ENCODE measurements at places on chromosomes 1 and 21.

DNA sequence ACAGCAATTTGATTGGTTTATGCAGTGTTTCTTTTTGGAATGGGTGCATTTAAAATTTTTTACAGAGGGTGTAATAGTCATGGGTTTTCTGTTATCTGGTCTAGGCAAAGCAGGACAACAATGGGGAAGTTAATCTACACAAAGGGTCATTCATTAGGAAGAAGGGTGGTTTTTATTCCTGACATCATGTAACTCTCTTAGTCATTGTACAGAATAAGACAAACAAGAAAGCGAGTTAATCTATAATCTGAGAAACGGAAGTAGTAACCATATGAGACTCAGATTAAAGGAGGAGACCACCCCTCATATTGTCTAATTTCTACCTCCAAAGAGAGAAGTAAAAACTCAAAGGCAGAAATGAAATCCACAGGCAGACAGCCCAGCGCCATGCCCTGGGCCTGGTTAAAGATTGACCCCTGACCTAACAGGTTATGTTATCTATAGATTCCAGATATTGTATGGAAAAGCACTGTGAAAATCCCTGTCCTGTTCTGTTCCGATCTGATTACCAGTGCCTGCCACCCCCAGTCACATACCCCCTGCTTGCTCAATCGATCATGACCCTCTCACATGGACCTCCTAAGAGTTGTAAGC lies 10.5 kb upstream of the IFI6 start:
- no peak for DNase-seq

GRCh38 chr1:23177031-23177430 lies 8.4 kb upstream of the LUZP1 start:
- DNase-seq, result no peak

- no peak for DNase-seq
Observed at GRCh38 chr1:150121236-150121862, 28.4 kb upstream of the PLEKHO1 start.

- peak; percentile 46 for DNase-seq
Observed at GRCh38 chr1:224380003-224380402, 23.3 kb downstream of the CNIH4 start.

DNA sequence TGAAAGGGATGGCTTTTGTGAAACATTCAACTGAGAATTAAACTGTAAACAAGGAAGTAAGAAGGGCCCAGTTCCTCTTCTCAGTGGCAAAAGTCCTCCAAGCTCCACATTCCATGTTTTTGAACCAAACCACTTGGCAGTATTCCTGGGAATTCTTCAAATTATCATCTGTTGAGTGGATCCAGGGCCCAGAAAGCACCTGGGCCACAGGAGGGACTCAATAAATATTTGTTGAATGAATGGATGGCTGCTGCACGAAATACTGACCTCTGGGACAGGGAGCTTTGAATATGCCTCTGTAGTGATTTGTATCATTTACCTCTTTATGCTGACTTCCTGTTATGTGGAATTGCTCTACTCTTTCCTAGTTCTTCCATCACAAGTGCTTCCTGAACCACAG lies 4.7 kb downstream of the SLC35F3 start:
- DNase-seq, result no peak

- no peak for DNase-seq
Observed at GRCh38 chr21:46190491-46191131, 6.4 kb upstream of the SPATC1L start.

DNA sequence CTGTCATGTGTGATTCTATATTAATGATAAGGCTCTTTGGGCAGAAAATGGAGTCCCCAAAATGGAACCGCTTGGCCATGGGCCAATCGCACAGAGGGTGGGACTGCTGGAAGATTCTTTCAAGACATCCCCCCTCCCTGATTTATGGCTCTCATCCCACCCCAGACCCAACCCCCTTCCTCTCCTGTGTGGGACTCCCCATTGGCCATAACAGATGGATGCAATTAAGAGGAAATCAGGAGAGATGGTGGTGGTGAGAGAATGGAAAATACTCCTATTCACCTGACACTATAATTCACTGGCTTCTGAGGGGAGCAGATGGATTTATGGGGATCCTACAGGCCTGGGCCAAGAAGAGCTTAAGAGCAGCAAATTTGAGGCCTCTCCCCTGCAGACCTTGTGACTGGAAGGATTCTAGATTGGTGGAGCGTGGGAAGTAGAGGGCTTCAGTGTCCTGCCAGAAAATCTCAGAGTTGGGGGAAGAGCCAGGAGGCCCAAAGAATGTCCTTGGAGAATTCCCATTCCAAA lies 1.7 kb downstream of the IGFN1 start:
- DNase-seq, result no peak

DNA sequence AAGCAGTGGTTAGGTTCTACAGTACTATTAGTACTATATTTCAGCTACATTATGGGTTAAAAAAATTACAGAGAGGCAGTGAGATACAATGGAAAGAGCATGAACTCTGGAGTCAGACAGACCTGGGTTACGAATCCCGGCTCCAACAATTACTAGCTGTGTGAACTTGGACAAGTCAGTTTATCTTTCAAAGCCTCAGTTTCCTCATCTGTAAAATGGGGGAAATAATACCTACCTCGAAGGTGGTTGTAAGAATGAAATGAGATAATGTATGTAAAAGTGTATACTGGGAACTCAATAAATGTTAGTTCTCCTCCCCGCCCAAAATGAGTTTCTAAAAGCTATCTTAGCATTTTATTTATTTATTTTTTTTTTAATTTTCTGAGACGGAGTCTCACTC lies 59.5 kb downstream of the PRPF38A start:
- DNase-seq, result no peak

DNA sequence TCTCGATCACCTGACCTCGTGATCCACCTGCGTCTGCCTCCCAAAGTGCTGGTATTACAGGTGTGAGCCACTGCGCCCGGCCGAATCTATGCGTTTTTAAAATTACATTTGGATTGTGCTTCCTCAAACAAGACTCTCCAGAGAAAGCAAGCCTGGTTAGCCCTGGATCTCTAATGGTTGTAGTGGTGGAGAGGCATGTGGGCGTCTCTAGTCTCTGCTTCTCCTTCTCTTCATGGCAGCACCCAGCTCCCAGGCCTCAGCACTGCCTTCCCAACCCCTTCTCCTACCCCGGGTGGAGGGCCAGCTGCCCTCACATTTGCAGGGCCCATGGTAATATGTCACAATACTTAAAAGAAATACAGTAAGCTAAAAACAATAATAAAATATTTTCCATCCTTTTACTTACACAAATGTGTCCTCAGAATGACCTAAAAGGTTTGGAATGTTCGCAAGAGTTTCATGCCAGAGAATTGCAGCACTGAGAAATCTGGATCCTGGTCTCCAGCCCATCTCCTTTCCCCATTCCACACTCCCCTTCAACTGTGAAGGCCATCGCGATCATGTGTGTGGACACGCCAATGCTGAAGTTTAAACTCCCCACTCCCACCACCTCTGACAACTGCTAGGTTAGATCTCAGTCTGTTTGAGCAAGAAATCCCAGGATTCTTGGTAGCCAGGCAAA lies 7.0 kb downstream of the OR14I1 start:
- no peak for DNase-seq

DNA sequence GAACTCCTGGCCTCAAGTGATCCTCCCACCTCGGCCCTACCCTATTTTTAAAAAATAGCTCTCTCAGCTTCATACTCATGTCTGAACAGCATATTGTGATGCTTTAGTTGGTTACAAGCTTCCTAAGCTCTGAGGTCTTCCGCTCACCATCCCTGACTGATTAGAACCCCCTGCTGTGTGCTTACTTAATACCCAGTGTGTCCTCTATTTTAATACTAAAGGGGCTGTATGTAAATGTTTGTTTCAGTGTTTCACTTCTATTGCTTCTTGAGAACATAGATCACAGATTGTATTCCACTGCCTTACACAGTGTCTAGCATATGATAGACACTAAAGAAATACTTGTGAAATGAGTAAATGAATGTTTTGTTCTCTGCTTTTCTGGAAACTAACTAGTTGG lies 29.8 kb downstream of the ZYG11B start:
- no peak for DNase-seq

DNA sequence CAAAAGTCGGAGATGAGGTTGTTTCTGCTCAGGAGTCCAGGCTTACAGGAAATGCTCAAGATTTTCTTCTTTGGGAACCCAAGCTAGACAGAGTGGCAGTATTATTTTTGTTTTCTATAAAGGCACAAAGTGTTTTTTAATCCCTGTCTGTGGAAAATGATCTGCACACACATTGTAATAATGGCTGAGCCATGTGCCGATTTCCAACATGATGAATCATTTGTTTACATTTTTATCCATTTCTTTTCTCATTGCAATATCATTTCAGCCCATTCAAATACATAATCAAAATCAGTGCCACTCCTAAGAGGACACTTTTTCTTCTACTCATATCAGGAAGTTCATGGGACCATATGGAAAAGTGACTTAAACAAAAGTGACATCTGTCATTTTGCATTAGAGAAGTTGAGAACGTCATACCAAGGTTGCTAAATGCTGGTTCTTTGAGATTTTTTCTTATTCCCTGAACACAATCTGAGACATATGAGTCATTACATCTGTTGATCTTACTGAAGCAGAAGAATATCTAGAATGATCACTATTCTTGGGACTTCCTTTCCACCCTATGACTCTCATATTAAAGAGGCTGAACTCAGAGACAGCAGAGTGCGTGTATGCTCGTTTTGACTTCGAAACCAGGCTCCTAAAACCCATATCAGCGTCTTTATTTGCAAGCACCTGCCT lies 44.9 kb downstream of the ACTA1 start:
- DNase-seq, result no peak

- DNase-seq, result no peak
Observed at GRCh38 chr1:115036814-115037507, 7.3 kb downstream of the TSHB start.

- no peak for DNase-seq
Observed at GRCh38 chr1:24195136-24195535, 8.0 kb upstream of the IFNLR1 start.

- no peak for DNase-seq
Observed at GRCh38 chr1:27026621-27027574, 14.2 kb upstream of the TENT5B start.

DNA sequence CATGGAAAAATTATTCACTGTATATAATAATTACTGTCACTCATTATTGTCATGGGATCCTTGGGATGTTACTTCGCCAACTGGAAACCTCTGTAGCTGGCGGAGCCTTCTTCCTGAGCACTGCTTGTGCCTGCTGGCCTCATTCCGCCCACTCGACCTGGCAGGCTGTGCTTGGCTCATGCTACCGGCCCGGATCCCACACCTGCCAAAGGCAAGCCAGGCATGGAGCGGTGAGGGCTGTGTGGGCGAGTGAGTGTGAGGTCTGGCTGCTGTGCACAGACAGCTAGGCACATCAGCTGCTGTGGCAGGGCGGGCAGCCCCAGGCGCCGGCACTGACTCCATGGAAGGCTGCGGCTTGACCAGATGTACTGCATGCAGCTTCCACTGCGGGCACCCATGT lies 78.4 kb downstream of the DISP1 start:
- no peak for DNase-seq

- no peak for DNase-seq
Observed at GRCh38 chr21:45003331-45004058, 63.7 kb downstream of the SLX9 start.

DNA sequence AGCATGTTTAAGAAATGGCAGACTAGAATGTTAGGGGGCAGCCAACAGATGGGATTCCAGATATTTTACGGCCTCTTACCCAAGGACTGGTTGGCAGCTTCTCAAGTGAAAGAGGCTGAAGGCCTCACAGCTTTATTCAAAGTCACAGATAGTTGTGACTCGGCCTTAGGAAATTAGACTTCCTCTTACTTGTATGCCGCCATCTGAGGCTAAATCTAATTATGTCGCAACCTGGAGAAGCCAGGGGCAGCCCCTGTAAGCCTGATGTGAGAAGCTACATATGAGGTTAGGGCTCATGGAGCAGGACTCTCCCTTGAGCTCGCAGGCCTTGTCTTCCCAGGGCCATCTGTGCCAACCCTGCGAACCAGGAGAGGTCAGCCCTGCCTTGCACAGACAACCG lies 352.5 kb downstream of the HHAT start:
- DNase-seq, result no peak

- DNase-seq, result no peak
Observed at GRCh38 chr1:202276920-202277319, 64.8 kb downstream of the UBE2T start.

DNA sequence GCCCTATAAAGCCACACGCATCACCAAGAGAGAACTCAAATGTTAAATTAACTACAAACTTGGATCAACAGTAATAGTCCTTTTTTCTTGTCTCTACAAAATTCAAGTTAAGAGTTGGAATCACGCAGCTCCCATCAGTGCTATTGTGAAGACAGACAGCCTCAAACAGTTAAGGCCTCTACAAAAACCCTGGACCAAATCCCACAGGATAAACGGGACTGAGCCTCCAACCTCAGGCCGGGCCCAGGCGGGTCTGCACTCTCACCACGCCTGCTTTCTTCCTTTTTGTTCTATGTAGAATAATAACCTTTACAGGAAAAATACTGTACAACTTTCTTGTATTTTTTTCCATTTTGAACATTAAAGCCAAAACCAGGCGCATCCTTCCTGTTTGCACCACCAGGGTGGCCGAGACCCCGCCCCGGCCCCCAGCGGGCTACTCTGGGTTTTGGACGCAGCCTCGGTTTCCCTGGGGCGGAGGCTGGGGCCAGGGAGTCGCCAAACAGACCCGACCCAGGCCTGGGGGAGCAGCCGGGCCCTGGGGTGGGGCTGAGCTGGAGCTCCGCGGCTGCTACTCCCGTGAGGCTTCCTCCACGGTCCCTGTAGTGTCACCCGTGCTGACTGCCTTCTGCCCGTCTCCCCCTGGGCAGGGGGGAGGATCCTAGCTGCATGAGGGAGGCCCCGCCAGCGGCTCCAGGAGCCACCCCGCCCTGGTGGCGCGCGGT lies 158.4 kb downstream of the CASZ1 start:
- no peak for DNase-seq

- DNase-seq, result no peak
Observed at GRCh38 chr21:17082843-17083483, 429.9 kb upstream of the CXADR start.

DNA sequence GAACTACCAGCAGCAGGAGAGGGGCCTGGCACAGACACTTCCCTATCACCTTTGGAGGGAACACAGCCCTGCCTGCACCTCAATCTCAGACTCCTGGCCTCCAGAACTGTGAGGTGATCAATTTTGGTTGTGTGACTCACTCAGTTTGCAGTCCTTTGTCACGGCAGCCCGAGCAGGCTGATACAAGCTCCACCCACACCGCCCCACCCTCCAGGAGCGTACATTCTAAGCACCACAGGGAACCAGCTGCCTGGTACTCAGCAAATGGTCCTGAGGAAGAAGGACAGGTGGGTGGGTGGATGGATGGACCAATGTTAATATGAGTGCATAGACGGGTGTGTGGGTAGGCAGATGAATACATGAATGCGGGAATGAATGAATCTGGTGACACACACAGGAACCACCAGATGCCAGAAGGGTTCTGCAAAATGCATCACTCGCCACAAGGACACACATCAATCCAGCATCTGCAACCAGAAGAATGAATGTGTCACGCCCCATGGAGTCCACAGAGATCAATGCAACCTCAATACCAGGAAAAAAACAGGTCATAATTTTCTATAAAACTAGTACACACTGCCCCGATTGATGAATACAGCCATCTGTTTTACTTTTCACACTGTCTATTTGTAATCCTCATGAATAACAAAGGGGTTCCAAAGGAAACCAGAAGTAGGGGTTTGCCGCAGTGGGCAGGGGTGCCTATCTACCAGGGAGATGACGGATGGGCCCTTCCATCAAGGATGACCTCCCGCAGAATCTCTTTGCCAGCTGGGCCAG lies 284.5 kb downstream of the NPHP4 start:
- no peak for DNase-seq

All from CD4-positive, alpha-beta T cell treated with Interleukin-4 for 1 hour (primary cell).